ENCODE measurements at places on chromosomes 4 and X.
A peak's percentile ranks its signal among the peaks of the same experiment; 100 is the strongest.

DNA sequence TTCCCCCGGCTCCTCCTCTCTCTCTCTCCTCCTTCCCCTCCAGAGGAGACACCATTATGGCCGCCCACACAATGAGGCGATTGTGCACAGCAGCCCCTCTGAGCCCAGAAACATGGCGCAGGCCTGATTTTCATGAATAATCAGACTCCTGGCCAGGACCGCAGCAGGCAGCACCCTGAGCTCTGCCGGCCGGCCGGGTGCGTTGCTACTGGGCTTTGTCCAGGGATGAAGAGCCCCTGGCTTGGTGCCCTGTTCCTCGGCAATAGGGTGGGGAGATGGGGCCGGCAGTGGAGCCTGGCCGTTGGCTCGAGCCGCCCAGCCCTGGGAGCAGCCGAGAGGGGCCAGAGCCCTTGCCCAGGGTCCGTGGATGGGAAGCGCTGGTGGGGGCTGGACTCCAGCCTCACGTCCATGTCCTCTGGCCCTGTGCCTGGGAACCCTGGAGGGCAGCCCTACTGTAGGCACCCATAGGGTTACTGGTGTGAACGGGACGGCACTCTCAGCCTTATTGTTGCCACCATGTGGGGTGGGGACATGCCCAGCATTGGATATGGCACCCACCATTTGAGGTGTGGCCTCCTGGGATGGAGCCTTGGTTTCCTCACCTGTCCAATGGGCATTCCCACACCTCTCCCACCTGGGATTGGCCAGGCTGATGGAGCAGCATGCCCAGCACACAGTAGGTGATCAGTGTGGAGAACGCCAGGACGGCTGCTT is 103.0 kb downstream of the SORCS2 start:
- no peak for DNase-seq

DNA sequence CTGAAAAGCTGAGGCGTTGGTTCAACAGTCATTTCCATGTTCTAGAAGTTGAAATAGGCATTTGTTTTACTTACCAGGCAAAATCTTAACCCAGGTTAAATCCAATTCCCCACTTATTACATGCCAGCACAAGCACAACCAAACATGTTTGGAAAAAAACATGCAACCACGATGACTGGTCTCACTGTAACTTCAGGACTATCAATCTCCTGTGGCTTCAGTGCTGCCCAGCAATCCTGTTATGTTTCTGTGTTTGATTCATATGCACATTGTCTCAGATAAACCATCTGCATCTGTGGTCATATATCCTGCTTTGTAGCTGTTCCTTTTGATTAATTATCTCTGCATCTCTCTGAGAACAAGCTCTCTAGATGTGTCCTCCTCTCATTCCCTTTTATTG is 28.3 kb downstream of the PRDM8 start:
- DNase-seq, result no peak

GRCh38 chr4:74453037-74453635 is 8.2 kb downstream of the AREG start:
- no peak for DNase-seq

DNA sequence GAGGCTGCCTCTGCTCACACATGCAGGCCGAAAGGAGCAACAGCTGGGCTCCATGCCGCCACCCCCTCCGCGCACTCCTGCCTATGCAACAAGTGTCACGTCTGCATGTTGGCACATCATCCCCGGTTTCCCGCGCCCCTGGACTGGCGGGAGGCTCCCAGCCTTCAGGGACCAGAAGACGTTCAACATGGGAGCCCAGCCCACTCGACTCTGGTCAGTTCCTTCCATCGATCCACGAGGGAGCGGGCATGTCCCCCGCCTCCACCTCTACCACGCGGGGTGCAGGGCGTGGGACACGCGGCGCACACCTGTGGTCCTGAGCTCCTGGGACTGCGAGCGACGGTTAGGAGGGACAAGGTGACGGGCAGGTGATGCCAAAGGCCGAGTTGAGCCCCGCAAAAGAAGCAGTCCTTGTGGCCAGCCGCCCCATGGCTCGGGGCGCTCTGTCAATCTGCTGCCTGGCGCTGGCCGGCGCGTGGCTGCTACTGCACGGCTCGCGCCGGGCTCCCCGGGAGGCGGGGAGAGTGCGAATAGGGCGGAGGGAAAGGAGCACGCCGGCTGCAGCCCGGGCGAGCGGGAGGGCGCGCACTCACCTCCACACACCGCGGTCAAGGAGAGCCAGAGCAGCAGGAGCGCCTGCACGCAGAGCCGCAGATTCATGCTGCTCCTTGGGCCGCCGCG is 645 bp downstream of the APLN start:
- peak; percentile 33 for DNase-seq
